Left lung (tissue), 14 donors: ENCODE measurements at places on chromosomes 2 and 18. TPM values are rescaled to one million over a fixed set of nuclear protein-coding genes. Genes with fewer than 3 reads are reported as not detected.

- DNase-seq, result no peak
These were observed 67.8 kb upstream of the EPAS1 start for GRCh38 chr2:46229134-46230063.

DNA sequence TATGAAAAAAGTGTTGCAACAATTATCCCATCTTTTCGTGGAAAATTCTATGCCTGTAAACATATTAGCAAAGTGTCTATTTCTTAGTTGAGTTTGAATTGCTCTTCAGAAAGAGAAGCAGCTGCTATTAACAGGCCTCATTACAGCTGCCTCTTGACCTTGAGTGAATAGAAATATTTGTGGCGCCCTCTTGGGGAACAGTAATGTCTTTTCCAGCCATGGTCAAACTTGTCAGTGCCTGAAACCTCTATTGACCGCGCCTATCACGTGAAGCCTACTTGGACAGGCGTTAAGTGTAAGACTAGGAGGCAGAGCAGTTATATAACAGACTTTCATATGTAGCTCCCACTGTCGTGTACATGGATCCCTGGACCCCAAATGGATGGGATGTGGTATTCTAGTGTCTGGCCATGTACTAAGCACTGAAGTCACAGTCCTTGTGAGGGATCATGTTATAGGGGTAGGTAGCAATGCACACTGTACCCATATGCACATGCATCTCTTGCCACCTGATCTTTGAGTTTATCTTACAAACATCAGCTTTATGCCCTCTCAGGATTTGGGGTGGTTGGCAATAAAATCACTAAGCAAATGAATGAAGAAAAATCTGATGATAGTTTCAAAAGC lies 245.0 kb downstream of the PTGR3 start:
- DNase-seq, result no peak

DNA sequence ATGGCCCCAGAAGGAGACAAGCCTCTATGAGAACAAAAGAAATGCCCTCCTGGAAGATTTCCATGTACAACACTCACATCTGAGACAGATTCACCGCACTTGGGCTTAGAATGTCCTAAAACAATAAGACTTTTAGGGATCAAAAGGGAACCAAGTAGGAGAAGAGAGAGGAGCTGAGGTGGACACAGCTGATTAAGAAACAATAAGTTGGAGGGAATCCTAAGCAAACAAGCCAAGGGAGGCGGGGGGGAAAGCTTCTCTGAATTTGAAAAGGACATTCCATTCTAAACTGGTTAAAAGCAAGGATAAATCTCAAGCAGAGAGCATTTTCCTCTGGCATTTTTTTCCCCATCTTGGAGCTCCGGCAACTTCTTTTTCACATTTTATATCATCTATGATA lies 9.9 kb downstream of the ACVR1 start:
- DNase-seq, result no peak

DNA sequence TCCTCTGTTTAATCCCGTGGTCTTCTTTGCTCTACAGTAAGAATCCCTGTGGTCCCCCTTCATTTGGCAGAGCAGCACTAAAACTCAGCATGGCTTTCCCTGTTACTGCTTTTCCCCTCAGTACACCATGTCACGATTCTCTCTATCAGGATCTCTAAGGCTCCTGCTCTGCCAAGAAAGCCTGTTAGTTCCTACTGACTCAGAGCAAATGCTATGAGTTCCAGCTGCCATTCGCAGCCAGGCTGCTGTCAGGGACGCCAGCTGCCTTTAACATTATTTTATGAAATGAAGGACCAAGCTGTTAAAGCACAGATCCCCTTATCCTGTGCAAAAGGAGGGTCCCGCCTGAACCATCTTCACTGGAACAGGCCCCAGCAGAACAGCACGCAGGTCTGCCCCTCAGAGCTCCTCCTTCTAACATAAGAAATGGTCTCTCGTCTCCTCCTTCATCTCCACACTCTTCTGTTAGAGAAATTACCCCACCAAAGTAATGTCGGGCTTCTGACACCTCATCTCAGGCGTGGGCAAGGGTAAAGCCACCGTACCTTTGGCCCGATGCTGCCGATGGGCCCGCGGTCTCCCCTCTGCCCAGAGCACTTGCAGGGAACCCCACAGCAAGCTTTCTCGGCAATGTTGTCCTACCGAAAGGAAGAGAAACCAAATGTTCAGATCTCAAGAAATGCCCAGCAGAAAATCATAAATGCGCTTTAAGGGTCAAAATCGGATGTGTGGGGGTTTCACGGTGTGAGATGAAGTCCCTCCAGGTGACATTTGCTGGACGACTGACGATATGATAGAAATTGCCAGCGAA lies 52.6 kb downstream of the COL6A3 start:
- peak; percentile 70 for DNase-seq

- DNase-seq, result no peak
These were observed 18.7 kb upstream of the DUSP2 start for GRCh38 chr2:96163768-96164429.

DNA sequence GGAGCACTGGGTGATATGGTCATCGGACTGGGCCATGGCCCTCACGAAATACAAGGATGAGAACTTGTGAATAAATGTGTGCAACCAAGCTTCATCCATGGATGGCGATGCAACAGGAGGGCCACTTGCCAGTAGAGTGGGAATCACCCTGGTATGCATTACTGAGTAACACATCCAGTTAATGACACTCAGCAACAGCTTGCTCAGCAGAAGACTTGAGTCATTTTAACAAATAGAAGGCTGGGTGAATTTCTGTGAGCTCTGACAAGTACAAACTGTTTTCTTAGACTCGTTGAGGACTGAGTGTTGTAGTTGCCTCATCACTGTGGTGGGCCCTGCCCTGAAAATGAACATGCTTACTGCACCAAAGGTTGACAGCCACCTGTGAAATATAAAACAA lies 221.6 kb downstream of the NCKAP5 start:
- DNase-seq, result no peak

DNA sequence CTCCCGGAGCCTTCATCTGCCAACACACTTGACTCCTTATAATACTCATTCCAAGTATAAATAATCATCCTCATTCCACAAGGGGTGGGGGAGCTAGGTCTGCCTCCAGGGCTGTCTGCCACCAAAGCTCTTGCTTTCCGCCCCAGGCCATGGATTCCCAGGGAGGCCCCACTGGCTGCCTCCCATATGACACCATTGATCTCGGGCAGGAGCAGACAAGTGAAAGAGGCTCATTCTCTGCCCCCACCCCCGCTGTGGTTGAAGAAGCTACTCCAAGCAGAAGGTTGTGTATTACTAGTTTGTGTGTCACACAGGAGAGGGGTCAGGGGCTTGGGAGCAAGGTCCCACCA lies 99.5 kb downstream of the MRO start:
- DNase-seq, result no peak

DNA sequence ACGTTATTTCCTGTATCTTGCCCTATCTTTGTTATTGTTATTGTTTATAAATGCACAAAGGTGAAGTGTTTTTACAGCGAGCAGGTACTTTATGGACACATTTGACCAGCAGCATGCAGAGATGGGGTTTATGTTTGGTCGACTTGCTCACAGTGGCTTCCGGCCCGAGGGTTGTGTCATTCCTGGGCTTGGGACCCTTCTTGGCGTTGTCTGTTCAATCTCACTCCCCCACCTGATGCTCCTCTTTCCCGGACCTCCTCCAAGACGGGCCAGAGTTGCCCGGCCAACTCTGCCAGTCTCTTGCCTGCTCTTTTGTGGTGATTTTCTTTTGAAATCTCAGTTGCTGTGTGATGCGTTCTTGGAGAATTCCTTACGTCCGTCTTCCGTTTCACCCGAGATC lies 153.9 kb downstream of the TWIST2 start:
- DNase-seq, result no peak

DNA sequence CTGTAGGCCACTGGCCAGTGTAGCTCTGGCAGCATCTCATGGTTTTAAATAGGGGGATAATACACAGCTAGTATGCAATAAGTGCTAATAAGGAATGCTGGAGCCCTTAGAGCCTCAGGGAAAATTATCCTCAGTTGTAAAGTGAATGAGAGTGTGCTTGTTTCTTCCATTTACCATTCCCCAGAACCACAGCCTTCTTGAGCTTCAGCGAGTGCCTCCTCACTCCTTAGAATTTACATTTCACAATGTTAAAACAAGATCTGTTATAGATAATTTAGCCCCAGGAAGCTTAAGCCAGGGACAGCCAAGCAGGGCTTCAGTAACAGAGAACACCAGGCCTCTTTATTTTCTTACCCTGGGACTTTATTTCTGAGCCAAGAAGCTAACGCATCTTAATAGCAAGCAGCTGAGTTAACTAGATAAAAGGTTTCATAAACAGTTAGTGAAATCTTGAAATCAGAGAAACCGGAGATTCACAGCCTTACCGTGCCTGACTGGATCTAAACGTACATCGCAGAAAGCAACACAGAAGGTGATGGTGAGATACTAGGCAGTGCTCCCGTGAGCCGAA lies 535.2 kb downstream of the TDRD15 start:
- no peak for DNase-seq

- no peak for DNase-seq
These were observed 107.6 kb upstream of the MSH6 start for GRCh38 chr2:47675196-47675825.

DNA sequence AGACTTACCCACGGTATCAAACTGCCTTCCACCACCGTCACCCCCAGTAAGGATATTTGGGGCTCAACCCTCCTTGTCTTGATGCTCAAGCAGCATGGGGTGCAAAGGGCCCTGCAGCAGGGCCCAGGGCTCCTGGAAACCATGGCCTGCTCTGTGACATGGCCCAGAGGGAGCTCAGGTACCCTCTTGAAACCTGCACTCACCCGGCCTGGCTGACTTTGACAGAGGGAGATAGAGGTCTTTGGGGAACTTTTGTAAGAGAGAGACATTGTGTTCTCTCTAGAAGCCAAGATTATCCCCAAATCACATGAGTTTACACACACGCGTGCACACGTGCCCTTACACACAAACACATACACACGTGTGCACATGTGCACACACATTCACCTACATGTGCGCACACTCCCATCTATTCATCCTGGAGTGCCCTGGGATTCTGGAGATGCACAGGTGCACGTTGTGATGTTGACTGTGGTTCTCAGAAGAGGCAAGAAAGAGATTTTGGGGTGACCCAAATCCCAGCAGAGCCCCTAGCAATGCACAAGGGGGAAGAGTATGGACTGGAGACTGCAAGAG lies 19.6 kb upstream of the KCNK3 start:
- peak; percentile 22 for DNase-seq

DNA sequence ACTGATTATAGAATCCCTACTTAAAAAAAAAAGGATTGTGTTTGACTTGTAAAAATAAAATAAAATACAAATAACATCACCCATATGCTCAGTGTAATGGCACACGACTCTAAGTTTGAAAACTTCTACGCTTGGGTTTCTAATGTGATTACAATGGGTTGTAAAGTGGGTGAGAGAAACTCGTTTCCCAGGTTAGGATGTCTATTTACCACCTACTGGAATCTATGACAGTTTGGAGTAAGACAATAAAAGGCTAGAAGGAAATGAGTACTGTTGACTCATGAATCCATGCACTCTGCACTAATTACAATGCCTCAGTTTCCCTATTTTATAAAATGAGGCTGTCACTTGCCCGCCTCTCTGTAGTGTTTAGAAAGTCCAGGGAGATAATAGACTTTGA lies 204.2 kb upstream of the FBXO11 start:
- no peak for DNase-seq

DNA sequence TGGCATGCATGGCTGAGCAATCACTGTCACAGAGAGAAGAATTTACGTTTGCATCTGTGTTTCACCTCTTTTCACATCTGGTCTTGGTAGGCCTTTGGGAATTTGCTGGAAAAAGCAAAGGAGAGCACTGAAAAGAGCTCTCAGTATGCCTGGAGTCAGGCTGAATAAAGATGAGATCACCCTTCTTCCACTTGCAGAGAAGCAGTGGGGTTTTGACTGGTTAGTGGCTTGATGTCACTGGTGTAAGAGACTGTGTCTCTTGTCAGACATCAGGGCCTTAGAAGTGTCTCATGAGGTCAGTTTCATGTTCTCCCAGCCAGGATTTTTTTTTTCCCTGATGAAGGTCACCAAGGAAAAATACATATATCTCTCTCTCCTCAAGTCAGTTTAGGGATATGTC lies 353.8 kb downstream of the INSIG2 start:
- DNase-seq, result no peak

DNA sequence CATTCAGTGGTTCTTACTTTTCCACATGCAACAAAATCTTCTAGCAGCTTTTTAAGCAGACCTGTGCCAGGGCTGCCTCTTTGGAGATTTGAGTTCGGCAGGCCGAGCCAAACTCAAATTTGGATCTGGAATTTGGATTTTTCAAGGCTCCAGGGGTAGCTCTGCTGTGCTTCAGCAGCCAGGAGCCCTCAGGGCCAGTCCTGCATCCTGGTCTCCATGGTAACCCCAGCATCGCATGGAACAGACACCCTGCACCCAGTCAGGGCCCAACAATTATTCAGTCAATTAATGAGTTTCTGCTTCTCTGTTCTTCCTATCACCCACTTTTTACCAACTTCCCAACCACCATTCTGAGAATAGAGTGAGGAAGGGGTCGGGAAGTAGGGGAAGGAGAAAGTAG lies 30.0 kb downstream of the EN1 start:
- DNase-seq, result no peak

DNA sequence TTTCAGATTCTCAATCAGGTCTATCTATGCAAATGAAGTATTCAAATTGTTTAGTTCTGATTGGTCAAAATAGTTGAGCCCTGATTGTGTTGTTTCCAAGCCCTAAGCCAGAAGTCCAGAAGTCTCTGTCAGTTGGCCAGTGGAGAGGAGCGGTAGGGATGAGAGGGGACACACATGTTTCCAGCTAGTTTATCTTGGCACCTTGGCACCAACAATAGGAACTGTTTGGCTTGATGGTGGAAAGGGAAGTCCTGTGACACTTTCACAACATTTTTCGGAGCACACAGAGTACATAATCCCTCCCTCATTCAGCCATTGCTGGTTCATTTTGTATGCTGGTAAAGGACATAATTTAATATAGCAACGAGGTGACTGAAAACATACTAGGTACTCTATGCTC lies 1661.6 kb downstream of the SUCLG1 start:
- DNase-seq, result no peak

GRCh38 chr2:116491292-116491691 lies 1323.2 kb upstream of the DDX18 start:
- DNase-seq, result no peak

- DNase-seq, result no peak
These were observed 98.4 kb downstream of the EHBP1 start for GRCh38 chr2:62803961-62804360.

GRCh38 chr2:171347591-171348032 lies 86.2 kb downstream of the METTL8 start:
- no peak for DNase-seq

GRCh38 chr2:158893026-158893425 lies 75.4 kb upstream of the TANC1 start:
- DNase-seq, result peak; percentile 19

- DNase-seq, result no peak
These were observed 230.8 kb upstream of the CDH2 start for GRCh38 chr18:28407681-28408080.

Gene CCDC121
- polyA plus RNA-seq, result 13.0 TPM

Gene GALNT1
- 109 TPM for polyA plus RNA-seq

Gene TGIF1
- polyA plus RNA-seq, result 83.8 TPM

Gene SLC4A5
- polyA plus RNA-seq, result 11.5 TPM
